ENCODE measurements at places on chromosomes 4 and X.

- no peak for DNase-seq
Observed at GRCh38 chr4:77188498-77189220, 31.7 kb downstream of the CCNG2 start.

GRCh38 chrX:117743469-117744251 is 372.9 kb downstream of the KLHL13 start:
- no peak for DNase-seq

GRCh38 chr4:76802236-76803021 is 95.5 kb downstream of the SOWAHB start:
- DNase-seq = peak; percentile 88

DNA sequence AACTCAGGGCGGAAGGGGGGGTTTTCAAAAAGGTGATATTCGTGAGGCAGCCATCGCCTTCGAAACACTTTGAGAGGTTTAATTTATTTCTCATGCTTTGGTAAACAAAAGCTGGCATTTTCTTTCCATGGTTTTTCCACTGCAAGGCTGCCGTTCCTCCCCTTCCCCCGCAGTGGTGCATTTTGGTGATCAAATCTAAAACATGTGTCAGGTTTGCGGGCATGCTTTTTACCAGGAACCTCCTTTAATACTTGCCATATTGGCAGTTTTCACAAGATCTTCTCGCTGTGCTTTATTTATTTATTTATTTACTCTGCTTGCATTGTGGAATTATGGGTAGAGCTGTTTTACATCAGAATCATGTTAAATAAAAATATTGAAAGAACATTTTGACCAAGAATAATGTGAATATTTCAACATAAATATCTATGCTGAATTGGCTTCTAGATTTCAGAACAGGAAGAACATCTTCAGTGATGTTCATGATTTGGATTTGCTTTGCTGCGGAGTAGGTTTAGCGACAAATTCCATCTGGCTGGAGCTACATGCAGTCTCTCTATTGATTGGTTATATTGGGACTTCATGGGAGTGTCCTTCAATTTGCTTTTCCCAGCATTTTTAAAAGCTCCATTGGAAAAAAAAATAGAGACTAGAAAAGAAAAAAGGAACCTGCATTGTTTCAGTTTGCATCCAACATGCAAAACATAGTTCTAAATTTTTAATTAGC is 54.4 kb downstream of the STOX2 start:
- peak; percentile 61 for DNase-seq

- DNase-seq = no peak
Observed at GRCh38 chrX:52361941-52362340, 6.9 kb upstream of the XAGE2 start.

DNA sequence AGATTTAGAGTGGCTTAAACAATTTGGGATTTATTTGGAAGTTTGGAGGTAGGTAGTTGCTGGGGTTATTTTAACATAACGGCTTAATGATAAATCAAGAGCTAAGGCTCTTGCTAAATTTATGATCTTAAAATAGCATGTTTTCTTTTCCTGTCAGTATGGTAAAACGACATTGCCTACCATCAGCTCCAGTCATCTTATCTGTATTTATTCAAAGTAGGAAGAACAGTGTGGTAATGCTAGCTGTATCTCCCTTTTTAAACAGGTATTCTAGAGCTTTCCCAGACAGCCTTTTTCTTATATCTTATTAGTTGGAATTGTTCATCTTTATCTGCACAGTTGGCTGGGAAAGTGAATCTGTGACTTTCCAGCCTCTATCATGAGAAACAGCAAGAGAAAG is 110.2 kb downstream of the SLC4A4 start:
- DNase-seq = no peak

- no peak for DNase-seq
Observed at GRCh38 chrX:53125506-53125905, 31.6 kb downstream of the KANTR start.

GRCh38 chrX:119073200-119073905 is 560 bp downstream of the CT47C1 start:
- no peak for DNase-seq

GRCh38 chr4:148447681-148448080 is 5.5 kb upstream of the NR3C2 start:
- peak; percentile 24 for DNase-seq

- no peak for DNase-seq
Observed at GRCh38 chr4:26126994-26127393, 193.8 kb upstream of the RBPJ start.

GRCh38 chr4:146369446-146369845 is 152.3 kb downstream of the SLC10A7 start:
- no peak for DNase-seq

- no peak for DNase-seq
Observed at GRCh38 chr4:144666539-144667175, 20.7 kb downstream of the HHIP start.

- no peak for DNase-seq
Observed at GRCh38 chr4:152281211-152281610, 254.7 kb downstream of the FBXW7 start.

DNA sequence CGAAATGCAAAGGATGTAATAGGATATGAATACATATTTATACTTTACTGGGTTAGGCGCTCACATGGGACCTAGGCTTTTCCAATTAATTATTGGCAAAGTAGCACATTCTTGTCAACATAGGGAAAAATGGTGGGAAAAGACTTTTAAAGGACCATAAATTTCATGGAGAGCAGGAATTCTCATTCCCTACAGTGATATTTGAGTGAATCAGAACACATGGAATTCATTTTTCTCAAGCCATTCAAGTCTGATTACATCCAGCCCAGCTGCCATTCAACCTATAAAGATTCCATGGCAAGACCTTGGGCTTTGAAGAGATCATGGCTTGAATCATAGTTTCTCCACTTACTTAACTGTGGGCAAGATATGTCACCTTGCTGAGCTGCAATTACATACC is 150.4 kb downstream of the SOWAHB start:
- DNase-seq = no peak

- no peak for DNase-seq
Observed at GRCh38 chr4:26206339-26206738, 114.5 kb upstream of the RBPJ start.

DNA sequence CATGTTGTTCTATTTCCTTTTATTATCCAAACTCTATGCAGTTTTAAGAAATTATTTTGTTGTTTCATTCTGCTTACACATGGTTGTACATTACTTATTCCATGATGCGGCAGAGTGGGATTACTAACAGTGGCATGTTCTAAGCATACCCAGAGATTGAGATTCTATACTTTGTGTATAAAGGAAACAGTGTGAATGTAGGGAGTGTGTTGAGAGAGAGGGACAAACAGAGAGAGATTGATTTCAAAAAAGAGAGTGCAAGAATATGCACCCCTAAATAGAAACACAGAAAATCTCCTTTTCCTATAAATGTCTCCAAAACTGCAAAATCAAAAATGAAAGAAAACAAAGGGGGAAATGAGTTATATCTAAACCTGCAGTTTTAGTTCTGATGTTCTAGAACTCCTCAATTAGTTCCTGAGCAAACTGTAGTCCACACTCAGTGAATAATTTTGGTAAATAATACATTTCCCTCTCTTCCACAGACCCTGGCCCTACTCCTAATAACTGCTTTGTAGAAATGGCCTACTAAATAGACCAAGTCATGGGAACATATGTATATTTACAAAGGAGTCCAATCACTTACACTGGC is 31.0 kb downstream of the SLC9B1 start:
- no peak for DNase-seq

- DNase-seq = no peak
Observed at GRCh38 chr4:169383724-169384123, 113.0 kb upstream of the SH3RF1 start.

DNA sequence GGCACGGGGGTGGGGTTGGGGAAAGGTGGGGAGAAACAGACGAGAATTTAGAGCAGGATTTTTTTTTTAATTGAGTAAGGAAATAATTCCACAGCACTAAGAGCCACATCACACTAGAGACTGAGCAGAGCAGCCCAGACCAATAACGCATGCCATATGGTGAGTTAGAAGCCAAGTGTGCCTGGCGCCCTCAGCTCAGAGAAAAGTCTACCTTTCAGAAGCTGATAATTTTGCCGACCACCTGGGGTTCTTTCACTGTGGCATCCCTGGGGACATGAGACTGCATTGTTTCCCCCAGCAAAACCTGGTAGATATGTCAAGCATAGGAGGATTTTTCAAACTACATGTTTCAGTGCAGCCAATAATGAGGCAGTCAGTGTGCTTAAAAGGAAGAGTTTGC is 516.8 kb downstream of the SMARCA1 start:
- DNase-seq = no peak

- no peak for DNase-seq
Observed at GRCh38 chrX:30568136-30568535, 9.4 kb downstream of the TASL start.

- DNase-seq = no peak
Observed at GRCh38 chrX:4043951-4044350, 330.5 kb upstream of the PRKX start.

Measured in retina (tissue), 1 donor.